ENCODE measurements at places on chromosomes 6 and 20. TPM values are rescaled to one million over a fixed set of nuclear protein-coding genes. Genes with fewer than 3 reads are reported as not detected.

The DEFB124 gene
- total RNA-seq, result not detected

The CTAGE9 gene
- total RNA-seq, result not detected

The HSF2 gene
- 25.7 TPM for total RNA-seq

The GABRR2 gene
- not detected for total RNA-seq

The SNAI1 gene
- total RNA-seq, result 0.46 TPM

The TRIM31 gene
- total RNA-seq, result not detected

The WDR46 gene
- 106 TPM for total RNA-seq

The PPP1R16B gene
- 54.9 TPM for total RNA-seq

The IL22RA2 gene
- total RNA-seq, result not detected

The CNPY3 gene
- 52.1 TPM for total RNA-seq

The UNC93A gene
- not detected for total RNA-seq

The DEFB132 gene
- total RNA-seq, result not detected

The HIVEP1 gene
- 9.4 TPM for total RNA-seq

The SLC24A3 gene
- not detected for total RNA-seq

The OGFRL1 gene
- total RNA-seq, result 11.4 TPM

The LST1 gene
- not detected for total RNA-seq

The SLC17A3 gene
- not detected for total RNA-seq

The RAET1L gene
- not detected for total RNA-seq

The TPX2 gene
- total RNA-seq, result 58.2 TPM
